Putamen (tissue), 1 donor: ENCODE measurements at places on chromosomes 13 and 19.

- no peak for DNase-seq
Observed at GRCh38 chr19:42249149-42249750, 5.7 kb downstream of the ERF start.

DNA sequence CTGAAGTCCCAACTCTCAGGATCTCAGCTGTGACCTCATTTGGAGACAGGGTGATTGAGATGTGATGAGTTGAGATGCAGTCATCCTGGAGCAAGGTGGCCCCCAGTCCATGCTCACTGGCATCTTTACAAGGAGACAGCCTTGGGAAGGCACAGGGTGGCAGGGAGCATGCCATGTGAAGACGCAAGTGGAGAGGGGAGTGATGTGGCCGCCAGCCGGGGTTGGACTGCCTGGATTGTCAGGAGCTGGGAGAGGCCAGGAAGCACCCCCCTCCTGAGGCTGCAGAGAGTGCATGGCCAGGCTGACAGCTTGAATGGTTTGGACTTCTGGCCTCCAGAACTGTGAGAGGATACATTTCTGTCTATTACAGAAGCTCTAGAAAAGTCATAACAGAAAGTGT is 194.4 kb downstream of the UQCRFS1 start:
- no peak for DNase-seq

- no peak for DNase-seq
Observed at GRCh38 chr13:76027131-76027530, 391.0 kb downstream of the LMO7 start.

- DNase-seq: no peak
Observed at GRCh38 chr19:38557205-38557799, 60.5 kb downstream of the MAP4K1 start.
